ENCODE measurements at places on chromosomes 7 and 10.

- DNase-seq: no peak
These were observed 32.4 kb downstream of the ITIH5 start for GRCh38 chr10:7634142-7634894.

DNA sequence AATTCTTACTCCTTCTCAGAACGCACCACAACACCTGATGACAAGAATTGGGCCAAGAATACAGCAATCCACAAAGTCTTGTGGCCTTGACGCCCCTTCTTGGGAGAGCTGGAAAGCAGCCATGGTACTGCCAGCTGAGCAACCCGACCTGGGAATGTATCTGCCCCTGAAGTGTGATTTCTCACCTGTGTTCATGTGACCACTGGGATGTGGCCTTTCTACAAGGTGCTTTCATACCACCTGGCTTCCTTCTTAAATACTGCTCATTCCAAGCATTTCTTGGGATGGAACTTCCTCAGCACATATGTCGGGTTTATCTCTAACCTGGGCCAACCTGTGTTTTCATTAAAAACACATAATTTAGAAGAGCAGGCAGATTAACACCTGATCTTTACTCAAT, 72.1 kb downstream of the HTR7 start:
- no peak for DNase-seq

GRCh38 chr7:70571403-70571934, 560.5 kb upstream of the GALNT17 start:
- no peak for DNase-seq

DNA sequence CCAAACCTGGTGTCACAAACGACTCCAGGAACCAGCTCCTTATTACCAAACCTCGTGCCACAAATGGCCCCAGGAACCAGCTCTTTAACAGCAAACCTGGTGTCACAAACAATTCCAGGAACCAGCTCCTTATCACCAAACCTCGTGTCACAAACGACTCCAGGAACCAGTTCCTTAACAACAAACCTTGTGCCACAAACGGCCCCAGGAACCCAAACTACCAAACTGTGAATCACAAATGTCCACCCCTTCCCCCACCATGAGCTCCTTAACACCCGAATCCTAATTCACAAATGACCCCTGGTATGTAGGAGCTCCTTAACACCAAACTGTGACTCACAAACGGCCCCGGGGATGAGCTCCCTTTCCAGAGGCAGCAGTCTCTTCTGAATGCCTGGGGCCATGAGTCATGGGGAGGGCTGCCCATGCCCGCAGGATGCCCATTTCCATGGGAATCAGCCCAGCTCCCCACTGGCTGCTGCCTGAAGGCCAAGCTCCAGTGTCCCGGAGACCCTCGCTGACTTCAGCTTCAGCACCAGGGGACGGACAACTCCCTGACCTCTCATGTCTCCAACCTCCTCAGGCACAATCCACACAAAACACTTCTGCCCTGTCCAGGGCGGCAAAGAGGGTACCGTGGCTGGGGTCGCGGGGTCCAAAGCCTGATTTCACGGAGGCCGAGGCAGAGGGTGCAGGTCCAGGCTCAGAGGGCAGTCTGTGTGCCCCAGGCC, 213.1 kb downstream of the ELFN1 start:
- DNase-seq: no peak

GRCh38 chr10:71266147-71266917, 52.7 kb upstream of the SLC29A3 start:
- DNase-seq: no peak

DNA sequence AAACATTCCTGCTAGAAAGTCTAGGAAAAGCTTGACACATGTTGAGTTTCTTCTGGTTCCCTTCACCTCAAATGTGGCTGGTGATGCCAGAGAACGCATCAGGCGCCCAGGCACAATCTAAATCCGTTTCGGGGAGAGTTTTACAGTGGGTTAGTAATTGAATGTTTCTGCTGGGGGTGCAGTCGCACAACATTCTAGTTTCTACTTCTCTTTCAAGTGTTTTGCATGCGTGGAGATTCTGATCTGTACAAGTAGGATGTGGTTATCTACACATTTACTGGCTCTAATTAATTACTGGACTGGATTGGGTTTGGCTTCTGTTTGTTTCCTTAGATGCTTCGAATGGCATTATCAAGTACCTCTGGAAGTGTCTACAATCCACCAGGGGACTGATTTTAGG, 173.8 kb downstream of the TMEM26 start:
- DNase-seq: no peak

DNA sequence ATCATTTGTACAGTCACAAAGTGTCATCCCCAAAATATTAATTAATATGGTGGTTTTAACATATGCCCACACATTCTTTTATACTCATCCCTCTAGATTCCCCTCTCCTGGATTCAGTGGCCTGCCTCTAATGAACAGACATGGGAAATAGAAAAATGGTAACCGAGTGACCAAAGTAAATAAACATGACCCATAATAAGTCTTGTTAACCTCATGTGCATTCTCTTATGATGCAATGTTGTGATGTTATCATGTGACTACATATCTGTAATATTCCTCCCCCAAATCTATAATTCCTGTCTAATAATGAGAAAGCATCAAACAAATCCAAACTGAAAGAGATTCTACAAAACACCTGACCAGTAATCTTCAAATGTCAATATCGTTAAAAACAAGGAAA, 164.5 kb upstream of the PRSS1 start:
- no peak for DNase-seq

DNA sequence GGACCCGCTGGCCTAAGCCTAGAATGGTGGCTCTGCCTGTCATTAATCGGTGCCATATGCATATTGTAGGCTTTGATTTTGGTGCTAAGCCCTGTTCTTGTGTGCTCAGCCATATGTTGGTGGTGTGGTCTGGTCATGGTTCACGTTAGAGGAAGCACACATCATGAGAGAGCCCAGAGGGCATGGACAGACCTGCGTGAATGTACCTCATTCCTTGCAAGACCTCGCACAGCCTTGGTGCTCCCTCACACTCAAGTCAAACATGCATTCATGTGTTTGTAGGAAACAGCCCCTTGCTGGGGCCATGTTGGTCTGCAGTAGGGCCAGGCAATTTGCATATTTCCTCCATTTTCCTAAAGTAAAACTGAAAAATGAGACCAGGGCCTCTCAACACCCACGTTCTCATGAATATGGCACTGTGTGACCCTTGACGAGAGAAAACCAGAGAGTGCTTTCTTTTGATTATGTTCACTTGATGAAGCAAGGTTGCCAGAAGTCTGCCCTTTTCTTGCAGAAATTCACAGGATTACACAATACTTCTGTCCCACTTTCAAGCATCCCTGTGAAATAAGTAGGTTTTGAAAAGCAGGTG, 268.7 kb downstream of the CELF2 start:
- no peak for DNase-seq

DNA sequence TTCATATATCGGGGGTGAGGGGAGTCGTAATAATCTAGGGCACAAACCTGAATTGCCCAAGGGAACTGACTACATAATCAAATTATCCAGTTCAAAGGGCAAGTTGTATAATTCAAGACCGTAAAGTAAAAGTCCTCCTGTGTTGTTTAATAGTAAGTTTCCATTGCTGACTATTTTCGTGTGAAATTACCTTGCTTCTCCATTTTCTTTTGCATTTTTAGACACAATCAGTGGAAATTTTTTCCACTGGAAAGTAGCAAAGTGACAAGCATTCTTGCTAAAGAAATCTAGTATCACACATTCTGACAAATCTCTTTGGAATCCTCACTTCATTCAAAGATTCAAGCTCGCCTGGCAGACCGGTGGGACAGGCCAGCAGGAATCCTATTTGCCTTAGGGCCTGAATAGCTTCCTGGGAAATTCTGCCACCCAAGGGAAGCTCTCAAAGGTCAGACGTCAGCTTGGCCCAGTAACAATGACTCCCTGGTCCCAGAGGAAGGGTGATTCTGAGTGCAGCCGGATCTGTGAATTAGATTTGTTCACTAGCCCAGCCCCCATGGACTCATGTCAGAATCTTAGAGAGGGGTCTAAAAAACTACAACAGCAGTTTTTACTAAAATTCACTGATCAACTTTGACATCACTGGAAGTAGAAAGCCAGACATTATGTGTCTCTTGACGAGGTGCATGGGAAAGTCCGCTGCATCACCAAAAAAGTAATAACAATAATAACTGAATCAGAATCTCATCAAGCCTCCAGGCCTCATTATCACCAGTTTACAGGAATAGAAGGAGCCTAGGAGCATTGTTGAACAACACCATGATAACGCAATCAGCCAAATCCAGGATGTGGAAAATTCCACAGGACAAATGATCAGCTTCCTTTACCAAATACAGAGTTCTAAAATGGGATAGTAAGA, 161.0 kb downstream of the SKIDA1 start:
- no peak for DNase-seq

GRCh38 chr10:1050554-1050953, 1.6 kb upstream of the IDI1 start:
- DNase-seq: no peak

DNA sequence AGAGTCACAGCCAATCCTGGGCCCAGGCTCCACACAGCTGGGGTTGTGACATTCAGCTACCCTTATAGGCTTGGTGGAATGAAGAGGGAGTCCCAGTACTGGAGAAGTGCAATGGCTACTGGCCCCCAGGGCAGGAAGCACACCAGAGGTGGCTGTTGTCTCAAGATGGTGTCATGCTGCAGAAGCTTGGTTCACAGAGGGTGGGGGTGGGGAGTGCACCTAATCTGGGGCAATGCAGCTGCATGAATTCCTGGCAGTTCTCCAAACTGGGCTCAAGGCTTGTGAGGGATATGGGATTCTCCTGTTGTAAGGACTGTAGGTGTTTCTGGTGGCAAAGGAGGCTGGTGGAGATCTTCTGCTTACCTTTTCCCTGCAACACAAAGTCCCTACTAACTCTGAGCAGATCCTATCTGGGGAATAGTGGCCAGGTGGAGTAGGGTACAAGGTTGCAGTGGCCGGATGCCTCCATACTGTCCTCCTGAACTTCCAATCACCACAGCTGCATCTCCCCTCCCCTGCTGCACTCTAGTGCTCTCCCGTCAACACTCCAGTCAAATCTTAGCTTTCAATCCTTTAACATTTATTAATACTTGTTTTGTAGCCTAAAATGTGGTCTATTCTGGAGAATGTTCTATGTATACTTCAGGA, 27.4 kb upstream of the PLA2G12B start:
- no peak for DNase-seq

- DNase-seq: no peak
These were observed 114.7 kb downstream of the PDGFA start for GRCh38 chr7:404812-405488.

DNA sequence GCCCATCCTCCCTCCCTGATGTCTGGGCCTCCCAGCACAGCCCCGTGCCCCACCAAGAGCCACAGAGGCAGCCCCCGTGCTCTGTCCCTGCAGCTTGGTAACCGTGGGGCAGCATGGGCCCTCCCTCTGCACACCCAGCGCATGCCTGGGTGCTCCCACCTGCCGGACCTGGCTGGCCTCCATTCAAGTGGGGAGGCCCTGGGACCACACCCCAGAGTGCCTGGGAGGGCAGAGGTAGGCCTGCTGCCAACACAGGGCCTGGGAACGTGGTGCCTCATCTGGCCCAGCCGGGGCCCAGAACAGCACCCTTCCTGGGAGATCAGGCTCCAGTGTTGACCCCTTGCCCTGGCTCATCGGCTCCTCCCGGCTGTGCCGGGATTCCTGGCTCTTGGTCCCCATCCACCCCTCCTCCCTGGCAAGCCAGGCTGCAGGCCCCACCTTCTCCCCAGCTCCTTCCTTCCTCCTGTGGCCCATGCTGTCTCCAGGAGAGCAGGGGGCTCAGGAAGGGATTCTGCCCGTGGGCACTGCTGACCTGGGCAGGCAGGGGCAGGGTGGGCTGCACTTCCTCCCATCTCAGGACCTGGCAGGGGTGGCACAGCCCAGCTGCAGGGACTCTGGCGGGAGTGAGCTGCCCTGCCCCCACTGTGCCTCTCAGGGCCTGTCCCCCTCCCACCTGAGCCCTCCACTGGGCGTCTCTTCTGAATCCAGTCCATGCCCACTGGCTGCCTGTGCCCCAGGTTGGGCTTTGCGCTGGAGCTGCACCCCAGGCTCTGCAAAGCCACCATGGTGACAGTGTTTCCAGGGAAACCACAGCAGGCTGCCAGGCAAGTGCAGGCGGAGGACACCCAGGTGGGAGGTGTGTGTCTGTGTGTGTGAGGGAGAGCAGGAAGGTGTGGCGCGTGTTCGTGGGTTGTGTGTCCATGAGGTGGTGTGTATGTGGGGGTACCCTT, 32.6 kb downstream of the PWWP2B start:
- DNase-seq: no peak

- no peak for DNase-seq
These were observed 28.6 kb downstream of the PPP3CB start for GRCh38 chr10:73467206-73467605.

- no peak for DNase-seq
These were observed 176.5 kb downstream of the GFRA1 start for GRCh38 chr10:116096526-116096925.

DNA sequence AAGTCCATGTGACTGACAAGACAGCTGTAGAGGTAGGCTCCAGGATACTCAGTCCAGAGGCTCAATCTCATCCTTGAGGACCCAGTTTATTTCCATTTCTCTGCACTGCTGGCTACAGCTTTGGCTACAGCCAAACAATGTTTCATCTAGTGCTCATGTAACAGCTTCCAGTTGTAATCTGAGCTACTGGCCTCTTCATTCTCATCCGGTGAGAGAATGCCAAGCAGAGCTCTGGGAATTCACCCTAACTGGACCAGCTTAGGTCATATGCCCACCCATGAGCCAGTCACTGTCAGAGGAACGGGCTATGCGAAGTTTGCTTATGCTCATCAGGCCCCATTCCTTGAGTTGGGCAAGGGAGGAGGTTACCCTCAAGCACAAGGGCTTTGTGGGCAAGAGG, 192.9 kb downstream of the EVX1 start:
- DNase-seq: no peak

- no peak for DNase-seq
These were observed 44.0 kb downstream of the PLXNA4 start for GRCh38 chr7:132532281-132532680.

DNA sequence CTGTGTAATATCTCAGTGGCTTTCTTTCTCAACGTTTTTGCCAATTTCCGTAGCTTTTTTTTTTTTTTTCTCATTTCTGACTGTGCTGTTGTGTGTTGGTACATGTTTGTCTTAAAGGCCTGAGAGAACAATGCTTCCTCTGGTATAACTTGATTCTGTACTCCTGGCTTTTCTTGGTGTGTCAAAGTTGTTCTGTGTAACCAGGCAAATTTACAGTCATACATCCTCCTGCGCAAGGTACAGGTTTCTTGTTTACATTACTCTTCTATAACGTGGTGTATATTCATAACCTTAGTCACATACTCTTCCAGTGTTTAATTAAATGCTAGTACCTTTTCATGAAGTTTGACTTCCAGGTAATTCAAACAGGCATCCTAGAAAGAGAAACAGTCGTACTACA, 8.3 kb upstream of the ARHGAP12 start:
- no peak for DNase-seq

- no peak for DNase-seq
These were observed 42.1 kb downstream of the CUX1 start for GRCh38 chr7:101859411-101860106.

DNA sequence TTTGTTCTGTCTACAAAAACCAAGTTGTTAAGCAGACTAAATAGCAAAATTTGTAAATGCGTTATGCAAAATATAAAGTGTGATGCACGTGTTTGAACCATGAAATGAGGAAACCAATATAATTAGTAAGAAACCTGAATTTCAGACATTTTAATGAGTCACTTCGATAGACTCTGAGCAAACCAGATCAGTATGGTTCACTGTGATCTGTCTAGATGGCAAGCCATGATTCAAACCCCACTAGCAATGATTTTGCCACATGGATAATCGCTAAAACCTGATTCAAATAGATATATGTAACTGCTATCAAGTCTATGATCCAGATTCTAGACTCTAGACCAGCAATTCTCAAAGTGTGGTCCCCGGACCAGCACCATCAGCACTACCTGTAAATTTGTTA, 24.8 kb downstream of the ZC3HAV1 start:
- DNase-seq: no peak

Measured in GM18507 (cell line).